Amniotic stem cell (primary cell): ENCODE measurements at places on chromosomes 6 and 20.

- no peak for DNase-seq
Observed at GRCh38 chr20:33677991-33678702, 3.9 kb upstream of the NECAB3 start.

DNA sequence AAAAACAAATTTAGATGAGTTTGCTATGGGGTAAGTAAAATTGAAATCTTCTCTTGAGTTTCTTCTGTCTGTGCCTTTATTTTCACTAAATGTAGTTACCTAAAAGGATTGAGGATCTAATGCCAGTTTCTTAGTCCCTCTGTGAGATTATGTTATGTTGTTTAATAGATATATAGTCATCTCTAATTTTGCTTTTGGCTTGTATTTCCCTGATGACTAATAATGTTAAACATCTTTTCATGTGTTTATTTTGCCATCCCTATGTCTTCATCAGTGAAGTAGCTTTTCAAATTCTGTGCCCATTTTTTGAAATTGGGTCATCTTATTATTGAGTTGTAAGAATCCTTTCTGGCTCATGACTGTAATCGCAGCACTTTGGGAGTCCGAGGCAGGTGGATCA lies 13.7 kb downstream of the QRSL1 start:
- no peak for DNase-seq

GRCh38 chr6:80403365-80403764 lies 296.9 kb downstream of the BCKDHB start:
- DNase-seq: no peak

DNA sequence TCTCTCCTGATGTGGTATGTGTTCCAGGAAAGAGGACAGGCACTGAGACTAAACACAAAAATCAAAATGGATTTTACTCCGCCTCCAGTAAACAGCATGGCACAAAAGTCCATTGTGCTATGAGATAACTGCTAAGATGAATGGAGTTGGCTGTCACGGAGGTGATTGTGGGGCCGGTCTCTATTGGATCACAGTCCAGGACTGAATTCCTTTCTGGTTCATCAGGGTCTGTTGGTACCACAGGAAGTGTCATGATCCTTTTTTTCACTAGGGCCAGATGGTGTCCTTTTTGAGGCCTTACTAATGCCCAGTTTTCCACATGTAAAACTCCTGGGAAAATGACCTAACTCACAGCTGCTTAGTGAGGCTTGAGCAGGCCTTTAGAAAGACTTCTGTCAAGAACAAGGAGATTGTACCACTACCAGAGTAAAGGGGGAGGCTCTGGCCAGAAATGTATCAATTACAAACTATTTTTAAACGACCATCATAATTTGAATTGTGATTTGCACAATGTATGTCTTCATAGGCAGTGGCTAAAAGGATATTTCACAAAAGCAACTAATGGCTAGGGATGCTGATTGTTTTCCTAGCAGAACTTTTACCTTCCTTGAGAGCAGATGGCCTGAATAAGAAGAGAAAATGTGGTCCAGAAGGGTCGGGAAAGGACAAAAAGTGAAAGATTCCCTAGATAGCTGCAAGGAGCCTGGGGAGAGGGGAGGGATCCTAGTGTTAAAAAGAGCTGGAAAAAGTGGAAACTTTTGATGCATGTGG lies 192.2 kb upstream of the POU3F2 start:
- no peak for DNase-seq

DNA sequence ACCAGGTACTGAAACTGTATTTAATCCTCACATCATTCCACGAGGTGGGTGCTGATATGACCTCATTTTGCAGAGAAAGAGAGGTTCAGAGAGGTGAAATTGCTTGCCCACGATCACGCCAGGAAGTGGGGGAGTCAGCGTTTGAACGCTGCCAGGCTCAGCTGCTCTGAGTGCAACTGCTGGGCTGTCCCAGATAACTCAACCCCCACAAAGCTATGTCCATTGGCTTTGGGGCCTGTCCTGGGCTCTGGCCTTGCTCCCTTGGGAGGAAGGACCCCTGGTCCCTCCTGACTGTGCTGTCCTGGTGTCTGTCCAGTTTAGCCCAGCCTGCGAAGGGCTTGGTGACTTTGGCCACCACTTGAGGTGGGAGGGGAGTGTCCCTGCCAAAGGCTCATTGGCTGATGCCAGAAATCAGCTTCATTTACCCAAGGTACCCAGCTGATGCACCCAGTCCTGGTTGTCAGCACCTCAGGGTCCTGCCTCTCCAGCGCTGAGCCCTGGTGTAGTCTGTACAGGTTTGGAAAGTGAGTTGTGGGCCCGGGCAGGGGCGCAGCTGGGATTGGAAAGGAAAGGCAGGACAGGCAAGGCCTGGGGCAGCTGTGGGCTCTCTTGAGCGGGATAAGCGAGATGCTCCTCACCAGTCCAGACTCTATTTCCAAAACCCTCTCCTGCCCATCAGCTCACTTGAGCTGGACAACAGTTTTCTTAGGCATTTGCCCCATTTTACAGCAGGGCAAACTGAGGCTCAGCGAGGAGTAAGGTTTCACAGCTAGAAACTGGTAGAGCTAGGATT lies 38.5 kb downstream of the SUN5 start:
- DNase-seq: no peak

DNA sequence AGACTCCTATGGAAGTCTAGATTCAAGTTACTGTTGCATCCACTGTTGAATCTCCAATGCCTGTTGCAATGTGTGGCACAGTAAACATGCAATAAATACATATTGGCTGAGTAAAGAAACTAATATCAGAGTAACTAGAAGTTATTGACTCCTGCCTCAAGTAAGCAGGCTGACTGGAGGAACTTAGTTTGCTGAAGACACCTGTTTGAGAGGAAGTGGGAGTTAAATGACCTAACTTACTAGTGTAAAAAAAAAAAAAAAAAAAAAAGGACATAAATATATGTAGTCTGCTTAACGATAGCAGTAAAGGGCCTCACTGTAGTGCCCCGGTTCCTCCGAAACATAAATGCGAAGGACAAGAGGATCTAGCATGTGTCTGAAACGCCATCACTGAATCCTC lies 249.8 kb upstream of the PRDM1 start:
- no peak for DNase-seq

- no peak for DNase-seq
Observed at GRCh38 chr6:31144970-31145340, 6.1 kb upstream of the PSORS1C2 start.

DNA sequence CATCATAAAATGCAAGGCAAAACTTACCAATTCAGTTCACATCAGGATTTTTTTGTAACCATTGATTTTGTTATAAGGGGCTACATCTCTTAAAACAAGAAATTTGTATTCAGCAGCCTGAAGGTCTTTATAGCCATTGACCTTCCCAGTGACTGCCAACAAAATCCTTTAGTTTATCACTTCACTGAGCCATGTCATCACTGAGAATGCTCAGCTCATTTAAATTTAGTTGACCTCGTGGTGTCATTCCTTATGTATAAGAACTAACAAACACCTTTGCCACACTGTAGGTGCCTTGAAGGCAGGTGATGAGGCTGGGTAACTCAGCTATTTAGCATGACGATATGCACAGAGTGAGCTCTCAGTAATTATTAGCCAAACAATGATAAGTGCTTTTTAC lies 77.7 kb downstream of the GRM1 start:
- DNase-seq: no peak

DNA sequence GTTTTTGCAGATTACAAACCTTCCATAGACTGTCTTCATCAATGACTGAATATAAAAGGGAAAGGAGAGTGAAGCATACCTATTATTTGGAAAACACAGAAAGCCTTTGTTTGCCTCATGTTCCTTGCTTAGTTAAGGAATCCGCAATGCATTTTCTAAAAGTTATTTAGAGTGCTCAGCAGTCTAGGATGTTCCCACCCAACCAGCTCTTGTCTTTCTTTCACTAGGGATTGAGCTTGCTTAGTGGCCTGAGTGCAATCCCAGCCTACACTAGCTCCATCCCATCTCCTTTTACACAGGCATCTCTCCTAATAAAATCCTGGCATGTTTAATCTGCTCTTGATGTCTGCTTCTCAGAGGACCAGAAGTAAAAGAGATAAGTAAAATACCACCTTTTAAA lies 850.5 kb upstream of the GJE1 start:
- DNase-seq: no peak

- DNase-seq: no peak
Observed at GRCh38 chr6:13811627-13812358, 2.6 kb downstream of the MCUR1 start.
